PC-3 (cell line): ENCODE measurements at places on chromosomes 16 and 17. TPM values are rescaled to one million over a fixed set of nuclear protein-coding genes. Genes with fewer than 3 reads are reported as not detected.

- DNase-seq, result no peak
Measured at GRCh38 chr17:74181341-74181740, 22.1 kb upstream of the RPL38 start.

DNA sequence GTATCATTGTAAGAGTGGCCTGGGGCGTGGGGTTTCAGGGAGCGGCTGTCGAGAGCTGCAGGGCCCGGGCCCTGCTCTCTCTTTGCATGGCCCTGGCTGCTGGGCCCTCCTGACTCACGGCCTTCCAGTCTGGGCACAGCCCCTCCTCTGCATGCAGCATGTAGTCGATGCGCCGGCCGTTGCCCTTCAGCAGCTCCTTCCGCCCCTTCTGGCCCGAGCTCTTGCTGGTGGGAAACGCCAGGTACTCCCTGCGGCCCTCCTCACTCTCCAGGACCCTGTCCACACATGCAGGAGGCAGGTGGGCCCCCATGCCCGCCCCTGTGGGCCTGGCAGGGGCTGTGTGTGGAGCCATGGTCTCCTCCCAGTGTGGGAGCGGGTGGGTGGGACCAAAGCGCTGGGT is 50.7 kb downstream of the PRMT7 start:
- DNase-seq, result no peak

DNA sequence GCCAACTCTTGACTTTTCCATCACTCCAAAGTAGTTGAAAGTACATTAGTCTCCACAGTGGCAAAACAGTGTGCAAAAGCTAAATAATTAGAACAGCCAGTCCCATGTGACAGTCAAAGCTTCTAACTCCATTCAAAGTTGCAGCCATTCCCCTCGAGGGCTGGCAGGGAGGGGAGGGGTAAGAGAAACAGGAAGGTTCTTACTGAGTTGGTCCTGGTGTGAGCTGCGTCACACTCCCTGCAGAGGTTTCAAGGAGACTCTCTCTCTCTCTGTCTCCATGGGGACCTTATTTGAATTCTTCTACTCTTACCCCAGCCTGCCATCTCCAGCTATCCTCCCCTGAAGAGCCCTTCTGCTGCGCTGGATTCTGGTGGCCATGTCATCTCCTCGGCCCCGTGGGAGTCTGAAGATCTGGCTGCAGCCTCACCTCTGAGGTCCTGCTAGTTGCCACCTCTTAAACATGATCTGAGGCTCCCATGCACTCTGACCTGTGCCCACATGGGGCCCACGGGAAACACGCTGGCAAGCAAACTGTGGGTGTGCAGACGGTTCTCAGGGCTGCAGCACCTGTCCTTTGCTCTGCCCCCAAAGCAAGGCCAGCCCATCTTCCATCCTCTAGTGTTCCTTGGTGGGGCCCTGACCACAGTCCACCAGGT is 23.3 kb upstream of the STH start:
- DNase-seq, result no peak

- DNase-seq, result no peak
Measured at GRCh38 chr16:47999595-47999994, 156.2 kb downstream of the ABCC12 start.

DNA sequence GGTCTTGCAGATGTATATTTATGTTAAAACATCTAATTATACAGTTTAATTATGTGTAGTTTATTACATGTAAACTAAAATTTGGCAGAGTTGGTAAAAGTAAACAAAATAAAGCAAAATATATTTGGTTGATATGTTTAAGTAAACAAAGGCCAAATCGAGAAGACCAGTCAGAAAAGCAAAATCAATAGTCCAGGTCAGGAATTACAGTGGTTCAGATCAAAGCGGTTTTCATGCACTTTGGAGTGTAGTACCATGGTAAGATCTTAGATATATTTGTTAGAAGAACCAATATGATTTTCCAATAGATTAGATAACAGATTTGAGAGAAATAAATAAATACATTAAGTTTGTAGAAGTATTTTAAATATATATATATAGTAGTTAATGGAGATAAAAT is 1421.6 kb upstream of the CDH8 start:
- DNase-seq, result no peak

KRT40 gene
- not detected in 2 replicates for total RNA-seq
